ENCODE measurements at places on chromosomes 7 and 10.
A peak's percentile ranks its signal among the peaks of the same experiment; 100 is the strongest.

- DNase-seq = no peak
These were observed 37.7 kb downstream of the LRMDA start for GRCh38 chr10:75469006-75469616.

DNA sequence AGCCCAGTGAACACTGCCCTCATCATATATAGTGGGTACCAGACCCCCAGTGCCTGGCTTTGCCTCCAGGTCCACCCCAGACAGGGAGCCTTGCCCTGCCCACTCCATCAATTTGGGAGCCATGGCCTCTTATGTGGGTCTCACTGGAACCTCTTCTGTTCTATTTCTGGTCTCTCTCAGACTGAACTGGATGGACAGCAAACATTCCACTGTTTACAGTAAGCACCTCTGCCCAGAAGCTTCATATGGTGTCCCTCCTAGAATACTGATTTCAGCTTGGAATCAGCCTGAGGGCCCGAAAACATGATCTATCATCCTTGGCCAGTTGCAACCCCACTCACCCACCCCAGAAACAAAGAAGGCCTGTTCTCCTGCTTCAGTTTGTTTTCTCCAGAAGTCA, 81.0 kb upstream of the SLF2 start:
- DNase-seq = no peak

DNA sequence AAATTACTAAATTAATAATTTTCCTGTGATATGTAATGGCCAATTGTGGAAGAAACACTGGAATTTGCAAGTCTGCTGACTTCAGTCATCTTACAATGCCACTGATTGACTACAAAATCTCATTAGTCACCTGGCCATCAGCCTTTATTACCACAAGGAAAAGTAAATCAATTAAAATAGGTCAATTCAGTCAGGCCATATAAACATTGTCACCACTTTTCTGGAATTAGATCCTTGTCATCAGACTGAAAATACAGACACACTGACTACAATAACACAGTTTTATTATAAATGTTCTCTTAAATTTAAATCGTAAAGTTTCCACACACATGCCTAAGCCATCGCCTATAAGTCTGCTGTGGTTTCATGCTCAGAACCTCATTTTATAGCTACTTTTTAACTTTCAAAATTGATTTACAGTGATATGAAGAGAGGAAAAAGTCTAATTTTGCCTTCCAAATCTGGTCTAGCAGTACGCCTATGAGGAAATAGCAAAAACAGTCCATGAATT, 54.2 kb downstream of the RTKN2 start:
- DNase-seq = no peak

DNA sequence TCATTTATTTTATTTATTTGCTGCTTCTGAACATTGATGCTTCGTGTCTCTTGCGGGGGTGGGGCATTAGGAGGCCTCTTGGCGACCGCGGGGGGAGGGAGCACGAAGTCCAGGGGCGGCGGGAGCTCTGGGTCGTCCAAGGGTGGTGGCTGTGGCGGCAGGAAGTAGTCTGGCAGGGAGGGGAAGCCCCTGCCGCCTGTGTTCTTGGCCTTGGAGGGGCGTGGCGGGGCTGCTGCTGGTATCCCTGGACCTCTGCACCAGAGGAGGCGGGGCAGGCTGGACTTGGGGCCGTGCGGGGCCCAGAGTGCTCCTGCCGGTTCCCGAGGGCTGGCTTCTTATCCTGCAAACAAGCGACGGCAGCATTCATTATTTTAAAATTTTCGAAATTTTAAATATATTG, 70.5 kb upstream of the ABI1 start:
- DNase-seq = no peak

GRCh38 chr7:30285536-30286284, 1.3 kb downstream of the ZNRF2 start:
- peak; percentile 31 for DNase-seq

DNA sequence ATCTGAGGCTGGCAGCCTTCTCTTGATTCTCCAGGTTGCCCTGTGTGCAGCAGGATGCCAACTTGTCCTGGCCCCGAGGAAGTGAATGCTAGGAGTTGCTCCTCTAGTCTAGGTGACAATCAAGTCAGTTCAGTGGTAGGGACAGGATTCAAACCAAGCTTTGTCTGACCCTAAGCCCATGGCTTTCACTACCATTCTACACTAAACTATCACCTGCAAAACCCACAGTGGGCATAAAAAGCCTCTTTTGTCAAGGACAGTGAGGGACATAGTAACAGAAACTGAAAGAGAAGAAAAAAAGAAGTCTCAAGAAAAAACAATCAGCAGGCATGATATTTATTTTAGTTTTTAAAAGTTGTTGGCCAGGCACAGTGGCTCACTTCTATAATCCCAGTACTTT, 33.5 kb downstream of the KCNMA1 start:
- no peak for DNase-seq

All from activated CD4-positive, alpha-beta T cell treated with anti-CD3 and anti-CD28 coated beads, Interleukin-2, amount 50 U/mL, for 4 hours (primary cell).